Eye (tissue), 1 donor: ENCODE measurements at places on chromosomes 6 and 20.
A peak's percentile ranks its signal among the peaks of the same experiment; 100 is the strongest.

GRCh38 chr6:154614641-154615040 is 104.2 kb upstream of the CNKSR3 start:
- no peak for DNase-seq

DNA sequence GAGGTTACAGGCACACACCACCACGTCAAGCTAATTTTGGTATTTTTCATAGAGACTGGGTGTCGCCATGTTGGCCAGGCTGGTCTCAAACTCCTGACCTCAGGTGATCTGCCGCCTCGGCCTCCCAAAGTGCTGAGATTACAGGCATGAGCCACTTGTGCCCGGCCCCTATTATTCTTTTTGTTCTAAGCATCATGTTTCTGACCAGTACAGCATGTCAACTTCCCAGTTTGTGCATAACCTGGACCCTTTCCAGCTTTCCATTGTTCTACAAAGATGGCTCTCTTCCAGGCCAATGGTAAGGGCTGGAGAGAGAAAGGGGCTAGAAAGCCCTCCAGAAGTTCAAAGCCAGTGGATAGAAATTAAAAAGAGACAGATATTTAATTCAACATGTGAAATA is 91.3 kb upstream of the TNFAIP3 start:
- no peak for DNase-seq

GRCh38 chr20:19430641-19431315 is 218.3 kb downstream of the SLC24A3 start:
- no peak for DNase-seq

DNA sequence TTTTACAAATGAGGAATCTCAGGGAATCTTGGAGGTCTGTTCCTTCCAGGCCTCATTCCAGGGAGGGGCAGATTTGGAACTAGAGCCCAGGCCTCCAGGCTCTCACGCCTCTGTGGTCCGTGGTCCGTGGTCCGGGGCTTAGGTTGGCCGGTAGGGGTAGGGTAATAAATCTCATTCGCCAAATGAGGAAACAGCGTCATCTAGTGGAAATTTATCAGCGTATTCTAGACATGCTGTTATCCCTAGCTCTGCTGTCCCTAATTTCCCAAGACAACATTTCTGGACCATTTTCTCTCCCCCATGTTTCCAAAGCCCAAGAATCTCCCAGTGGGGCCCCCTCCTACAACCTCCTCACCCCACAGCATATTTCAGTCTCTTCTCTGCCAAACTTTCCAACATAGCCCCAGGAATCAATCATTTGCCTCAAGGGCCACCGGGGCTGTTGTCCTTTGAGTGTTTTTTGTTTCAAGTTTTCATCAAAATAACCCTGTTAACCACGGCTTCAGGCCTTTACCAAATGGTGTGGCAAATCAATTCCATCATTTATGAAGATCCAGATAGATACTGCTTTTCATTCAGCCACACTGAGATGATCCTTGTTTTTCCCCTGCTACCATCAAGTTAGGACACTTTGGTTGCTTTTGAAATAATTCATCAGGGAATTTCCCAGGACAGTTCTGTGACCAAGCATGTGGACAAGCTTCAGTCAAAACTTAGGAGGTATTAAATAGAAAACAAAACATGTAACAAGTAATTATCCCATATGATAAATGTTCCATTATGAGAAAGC is 126.8 kb downstream of the ALDH8A1 start:
- DNase-seq, result peak; percentile 95

GRCh38 chr6:75154973-75155372 is 50.9 kb downstream of the COL12A1 start:
- DNase-seq, result no peak

DNA sequence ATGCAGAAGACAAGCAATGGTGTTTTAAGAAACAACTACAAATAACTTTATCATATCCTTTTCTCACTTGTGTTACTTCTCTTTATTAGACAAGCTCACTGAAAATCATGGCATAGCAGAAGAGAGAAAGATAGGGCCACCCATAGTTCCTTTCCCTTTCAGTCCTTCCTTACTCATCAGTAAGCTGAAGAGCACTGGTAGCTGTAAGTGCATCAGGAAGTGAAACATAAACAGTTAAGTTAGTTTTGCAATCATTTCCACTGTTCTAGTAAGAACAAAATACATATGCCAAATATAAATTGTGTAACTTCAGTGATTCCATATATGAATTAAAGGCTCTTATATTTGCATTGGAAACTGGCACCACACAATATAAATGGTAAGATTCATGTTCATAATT is 220.1 kb downstream of the HACE1 start:
- no peak for DNase-seq

GRCh38 chr20:61499859-61500554 is 247.9 kb downstream of the CDH4 start:
- DNase-seq, result no peak

GRCh38 chr20:47256668-47257236 is 99.7 kb downstream of the ZMYND8 start:
- no peak for DNase-seq

GRCh38 chr6:118830691-118831090 is 63.3 kb upstream of the ASF1A start:
- DNase-seq, result no peak

- no peak for DNase-seq
Measured at GRCh38 chr6:121236984-121237383, 97.3 kb downstream of the TBC1D32 start.

DNA sequence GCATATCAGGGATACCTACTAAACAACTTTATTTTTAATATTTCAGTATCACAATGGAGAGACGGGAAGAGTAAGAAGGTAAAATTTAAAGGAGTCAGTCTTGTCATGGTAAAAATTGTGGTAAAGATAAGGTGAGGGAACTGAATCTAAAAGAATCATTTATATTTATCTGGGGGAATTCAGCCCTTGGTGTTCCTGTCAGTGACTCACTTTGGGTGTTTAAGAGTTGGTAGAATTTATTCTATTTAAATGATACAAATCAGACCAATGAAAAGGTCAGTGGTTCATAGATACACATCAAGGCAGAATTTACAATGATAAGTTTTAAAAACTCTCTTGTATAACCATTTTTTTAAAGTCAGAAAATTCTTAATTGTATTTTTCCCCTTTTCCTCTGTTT is 164.4 kb downstream of the CDKAL1 start:
- no peak for DNase-seq

- DNase-seq, result peak; percentile 35
Measured at GRCh38 chr6:124694139-124694705, 268.0 kb upstream of the RNF217 start.

DNA sequence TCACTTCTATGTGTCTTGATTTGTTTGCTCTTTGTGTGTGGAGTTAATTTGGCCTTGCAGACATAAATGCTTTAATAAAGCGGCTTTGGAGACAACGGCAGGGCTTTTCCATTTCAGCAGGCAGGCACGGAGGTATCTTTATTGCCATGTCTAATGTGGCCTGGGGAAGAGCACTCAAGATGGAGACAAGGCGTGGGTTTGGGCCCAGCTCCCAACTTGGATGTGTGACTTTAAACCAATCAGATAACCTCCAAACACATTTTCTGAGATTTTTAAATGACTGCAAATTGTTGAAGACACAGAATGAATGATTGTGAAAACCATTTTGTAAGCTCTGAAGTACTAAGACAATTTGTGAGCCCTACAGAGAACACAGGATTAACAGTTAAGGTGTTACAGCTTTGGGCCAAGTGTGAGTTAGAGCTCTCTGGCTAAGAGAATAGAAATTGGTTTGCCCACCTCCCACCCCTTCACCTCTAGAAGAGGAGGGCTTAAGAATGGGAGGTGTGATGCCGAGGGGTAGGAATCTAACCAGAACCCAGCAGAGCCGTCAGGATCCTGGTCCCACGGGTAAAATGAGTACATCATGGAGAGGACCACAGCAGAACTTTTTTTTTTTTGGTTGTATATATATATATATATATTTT is 9.0 kb downstream of the DYNLT1 start:
- no peak for DNase-seq

DNA sequence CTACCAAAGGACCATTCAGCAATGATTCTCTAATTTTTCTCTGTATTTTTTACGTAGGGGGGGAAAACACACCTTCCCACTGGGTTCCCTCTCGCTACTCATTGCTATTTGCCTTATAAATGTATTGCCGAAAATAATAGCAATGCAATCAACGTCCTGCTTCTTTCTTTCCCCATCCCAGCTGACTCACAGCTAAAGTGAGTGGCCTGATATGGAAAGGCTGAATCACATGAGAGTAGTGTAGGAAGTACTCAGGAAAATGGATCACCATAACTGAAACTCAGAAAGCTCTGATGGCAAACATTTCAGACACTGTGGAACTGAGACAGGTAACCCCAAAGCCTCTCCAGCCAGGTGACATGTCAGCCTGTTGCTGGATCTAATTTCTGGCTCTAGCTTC is 49.3 kb upstream of the SRPK1 start:
- DNase-seq, result no peak

- no peak for DNase-seq
Measured at GRCh38 chr6:104860221-104860620, 502 bp upstream of the HACE1 start.

- no peak for DNase-seq
Measured at GRCh38 chr6:111681860-111682259, 76.2 kb upstream of the TRAF3IP2 start.

DNA sequence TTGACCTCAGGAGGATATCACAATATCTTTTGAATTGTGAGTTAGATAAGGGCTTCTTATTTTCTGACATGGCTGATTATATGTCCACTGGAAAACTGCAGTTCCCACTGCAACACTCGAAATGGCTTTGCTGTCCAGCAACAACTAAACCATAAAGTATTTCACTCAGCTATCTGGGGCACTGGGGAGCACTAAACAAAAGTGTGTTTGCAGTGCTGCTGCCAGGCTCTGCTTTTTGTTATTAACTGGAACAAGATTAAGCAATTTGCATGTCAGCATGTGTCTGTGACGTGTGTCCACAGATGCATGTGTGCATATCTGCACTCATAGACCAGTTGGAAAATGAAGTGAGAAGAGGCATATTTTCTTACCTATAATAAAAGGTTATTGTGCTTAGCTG is 107.8 kb upstream of the CCN2 start:
- no peak for DNase-seq

DNA sequence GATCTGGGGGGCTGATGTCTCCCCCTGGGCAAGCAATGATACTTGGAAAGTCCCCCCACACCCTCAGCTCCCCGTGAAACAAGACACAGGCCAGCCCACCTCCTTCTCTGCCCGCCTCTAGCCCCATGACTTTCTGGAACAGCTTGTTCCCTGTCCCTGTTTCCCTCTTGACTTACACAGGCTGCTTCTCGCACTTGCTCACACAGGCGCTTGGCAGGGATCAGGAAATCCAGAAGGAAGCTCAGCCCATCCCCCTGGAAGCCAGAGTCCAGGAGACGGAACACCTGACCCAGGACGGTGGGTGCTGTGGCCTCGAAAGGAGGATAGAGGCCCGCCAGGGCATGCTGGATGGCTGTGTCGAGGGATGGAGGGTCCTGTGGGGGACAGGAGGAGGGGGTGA is 14.8 kb downstream of the KIAA1755 start:
- no peak for DNase-seq

- DNase-seq, result no peak
Measured at GRCh38 chr20:37346236-37346534, 245 bp downstream of the SRC start.

GRCh38 chr20:32819992-32820697 is 391 bp downstream of the MAPRE1 start:
- peak; percentile 92 for DNase-seq

GRCh38 chr6:111686932-111687266 is 81.2 kb upstream of the TRAF3IP2 start:
- no peak for DNase-seq

DNA sequence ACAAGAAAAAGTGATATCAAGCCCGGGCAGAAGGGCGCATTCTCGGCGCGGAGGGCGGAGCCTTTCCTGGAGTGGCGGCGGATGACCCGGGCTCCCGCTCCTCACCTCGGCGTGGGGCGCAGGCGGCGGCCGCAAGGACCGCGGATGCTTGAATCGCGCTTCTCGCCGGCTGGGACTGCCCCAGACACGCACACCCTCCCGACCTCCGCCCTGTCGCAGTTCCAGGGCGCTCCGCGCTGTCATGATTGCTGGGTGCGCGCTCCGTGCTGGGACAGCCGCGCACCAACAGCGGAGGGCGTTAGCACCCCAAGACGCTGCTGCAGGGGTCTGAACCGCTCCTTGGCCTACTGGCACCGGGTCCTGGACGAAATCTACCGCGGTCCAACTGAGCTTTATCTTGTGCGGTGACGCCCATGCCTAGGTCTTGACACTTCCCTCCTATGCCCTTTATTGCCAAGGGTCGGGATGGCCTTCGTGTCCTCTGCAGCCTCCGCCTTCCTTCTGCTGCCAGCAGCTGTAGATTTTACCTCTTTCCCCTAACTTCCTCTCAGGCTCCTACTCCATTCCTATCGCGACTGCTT is 43.3 kb downstream of the IRAK1BP1 start:
- peak; percentile 55 for DNase-seq

- no peak for DNase-seq
Measured at GRCh38 chr6:95576218-95576997, 927 bp upstream of the MANEA start.

DNA sequence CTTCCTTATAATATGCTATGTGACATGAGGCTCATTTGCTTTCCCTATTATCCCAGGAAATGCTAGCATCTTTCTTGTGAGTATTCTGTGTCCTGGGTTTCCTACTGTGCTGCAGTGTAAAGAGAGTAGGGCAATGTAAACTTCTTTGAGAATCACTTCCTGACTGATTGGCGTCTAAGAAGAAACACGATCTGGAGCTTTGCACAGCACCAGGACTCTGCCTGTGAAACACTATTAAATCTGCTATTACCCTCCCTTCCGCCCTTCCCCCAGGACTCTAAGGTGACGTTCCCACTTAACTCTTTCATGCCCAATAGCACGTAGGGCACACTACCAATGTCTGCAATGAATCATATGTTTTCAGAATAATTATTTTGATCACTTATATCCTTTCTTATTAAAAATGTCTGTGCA is 607.3 kb upstream of the CITED2 start:
- peak; percentile 88 for DNase-seq

- no peak for DNase-seq
Measured at GRCh38 chr6:168525114-168525513, 84.1 kb downstream of the SMOC2 start.

GRCh38 chr6:77401231-77401630 is 62.1 kb downstream of the HTR1B start:
- DNase-seq, result no peak

DNA sequence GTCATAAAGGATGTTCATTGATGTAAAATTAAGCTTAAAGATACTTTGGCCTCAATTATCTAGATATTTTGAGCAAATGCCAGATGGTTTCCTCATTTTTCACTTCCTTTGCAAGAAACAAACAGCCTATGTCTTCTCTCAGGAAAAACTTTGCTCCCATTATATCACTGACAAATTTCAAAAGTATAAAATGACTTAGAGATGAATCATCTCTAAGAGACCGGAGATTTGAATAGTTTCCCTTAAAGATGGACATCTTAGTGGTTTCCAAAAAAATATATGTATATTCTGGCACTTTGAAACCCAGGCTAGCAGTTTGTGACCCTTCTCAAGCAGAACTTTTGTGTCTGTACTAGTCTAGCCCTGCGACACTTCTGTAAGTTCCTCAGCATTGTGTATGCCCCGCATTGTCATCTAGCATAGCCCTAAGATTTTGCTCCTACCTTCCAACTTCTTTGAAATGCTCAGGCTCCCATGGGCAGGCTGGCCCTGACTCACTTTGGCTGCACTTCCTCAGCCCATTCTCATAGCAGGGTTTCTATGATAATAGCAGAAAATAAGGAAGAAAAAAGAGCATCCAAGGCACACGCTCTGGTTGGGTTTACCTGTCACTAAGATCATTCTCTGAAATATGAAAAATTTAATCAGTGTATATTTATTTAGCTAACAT is 25.7 kb upstream of the POU3F2 start:
- DNase-seq, result no peak

- DNase-seq, result no peak
Measured at GRCh38 chr6:32637219-32637880, at the start of gene HLA-DQA1. TSS of gene HLA-DQA1 (plus strand) at chr6:32637406. CDS start at chr6:32637459, 53 bp downstream.

- no peak for DNase-seq
Measured at GRCh38 chr6:135722190-135722589, 129.3 kb upstream of the PDE7B start.
